ENCODE measurements at places on chromosomes 3 and 15.

DNA sequence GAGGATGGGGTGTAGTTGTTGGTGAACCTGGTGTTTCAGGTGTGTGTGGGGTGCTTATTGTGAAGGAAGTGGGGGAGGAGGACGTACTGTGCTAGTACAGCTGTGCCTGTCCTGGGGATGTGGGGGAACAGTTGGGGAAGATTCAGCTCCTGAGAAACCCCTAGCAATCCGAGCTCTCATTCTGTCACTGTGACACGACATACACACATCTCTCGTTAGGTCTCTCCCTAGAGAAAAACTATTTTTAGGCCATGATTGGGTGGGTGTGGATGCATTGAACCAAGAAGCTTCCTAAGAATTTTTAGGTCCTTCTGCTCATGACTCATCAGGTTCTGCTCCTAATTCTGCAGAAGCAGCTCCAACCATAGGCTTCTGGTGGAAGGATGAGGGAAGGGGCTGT is 54.3 kb downstream of the SLC30A4 start:
- no peaks in the 10 kb centered on the region for H3K4me1 ChIP-seq
- no peaks in the 10 kb centered on the region for H3K27me3 ChIP-seq
- H3K36me3 ChIP-seq = no peaks in the 10 kb centered on the region
- DNase-seq = no peak
- no peak overlapping the region for H3K27ac ChIP-seq

GRCh38 chr3:90055666-90056065 is 948.2 kb downstream of the EPHA3 start:
- H3K27ac ChIP-seq = no peak overlapping the region
- H3K27me3 ChIP-seq = no peaks in the 10 kb centered on the region
- DNase-seq = no peak
- no peaks in the 10 kb centered on the region for H3K4me1 ChIP-seq

GRCh38 chr3:117010318-117010717 is 300.7 kb downstream of the TUSC7 start:
- no peaks in the 10 kb centered on the region for H3K36me3 ChIP-seq
- H3K4me1 ChIP-seq = no peaks in the 10 kb centered on the region
- no peaks in the 10 kb centered on the region for H3K27me3 ChIP-seq
- no peak overlapping the region for H3K4me3 ChIP-seq
- DNase-seq = no peak

GRCh38 chr15:88476635-88477060 is 9.1 kb downstream of the MRPS11 start:
- no peak overlapping the region for H3K27ac ChIP-seq
- H3K4me1 ChIP-seq = no peaks in the 10 kb centered on the region
- peak; percentile 19 for DNase-seq
- H3K36me3 ChIP-seq = peaks cover 61% of the 10 kb centered on the region
- H3K27me3 ChIP-seq = no peaks in the 10 kb centered on the region

DNA sequence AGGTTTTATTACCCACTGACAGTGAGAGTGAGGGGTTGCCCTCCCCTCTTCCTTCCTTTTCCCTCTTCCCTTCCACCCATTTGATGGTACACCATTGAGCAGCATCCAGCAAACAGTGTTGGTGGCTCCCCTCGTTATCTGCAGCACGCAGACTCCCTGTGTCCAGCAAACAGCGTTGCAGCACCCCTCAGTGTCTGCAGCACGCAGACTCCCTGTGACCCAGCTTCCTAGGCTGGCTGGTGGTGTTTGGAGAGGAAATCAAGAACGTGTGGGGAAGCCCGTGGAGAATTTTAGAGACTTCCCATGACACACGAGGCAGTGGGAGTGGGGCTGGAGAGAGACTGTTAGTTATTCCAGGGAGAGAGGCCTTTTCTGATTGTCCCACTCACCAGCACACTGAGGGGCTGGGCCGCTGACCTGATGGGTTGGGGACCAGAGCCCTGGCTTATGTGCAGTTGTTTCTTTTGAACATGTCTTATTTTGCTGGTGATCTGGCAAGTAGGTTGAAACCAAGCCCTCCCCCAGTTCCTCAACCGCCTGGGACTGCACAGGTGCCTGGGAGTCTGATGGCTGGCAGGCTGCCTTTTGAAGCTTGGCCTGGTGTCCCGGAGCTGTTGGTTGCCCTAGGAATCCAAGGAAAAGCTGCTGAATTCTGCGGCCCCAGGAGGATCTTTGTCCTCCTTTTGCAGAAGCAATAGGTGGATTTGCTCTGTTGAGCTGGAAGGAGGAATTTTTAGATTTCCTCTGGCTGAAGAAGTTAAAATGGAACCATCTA is 19.0 kb downstream of the APBA2 start:
- no peaks in the 10 kb centered on the region for H3K4me1 ChIP-seq
- no peak overlapping the region for H3K27ac ChIP-seq
- no peaks in the 10 kb centered on the region for H3K36me3 ChIP-seq
- H3K4me3 ChIP-seq = no peak overlapping the region
- H3K27me3 ChIP-seq = no peaks in the 10 kb centered on the region

GRCh38 chr3:58350627-58351013 is 17.9 kb downstream of the PXK start:
- peak overlapping the region; percentile 37 for H3K4me3 ChIP-seq
- peaks cover 91% of the 10 kb centered on the region for H3K4me1 ChIP-seq
- peak overlapping the region; percentile 99 for H3K27ac ChIP-seq
- DNase-seq = no peak

DNA sequence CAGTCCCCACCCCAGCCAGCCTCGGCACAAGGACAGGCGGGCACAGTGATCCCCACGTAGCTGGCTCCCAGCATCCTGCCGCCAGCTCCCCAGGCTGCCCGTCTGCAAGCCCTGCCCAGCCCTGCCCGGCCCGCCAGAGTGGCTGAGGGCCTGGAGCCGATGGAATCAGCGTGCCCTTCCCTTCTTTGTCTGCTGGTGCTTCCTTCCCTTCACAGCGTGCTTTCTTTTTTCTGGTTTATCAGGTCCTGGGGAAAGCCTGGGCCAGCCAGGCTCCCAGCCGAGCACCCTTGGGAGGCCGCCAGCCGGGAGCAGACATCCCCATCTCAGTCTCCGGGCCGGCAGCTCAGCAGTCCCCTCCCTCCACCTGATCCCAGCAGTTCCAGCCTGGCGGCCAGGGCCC is 54.7 kb upstream of the SMAD6 start:
- H3K4me1 ChIP-seq = no peaks in the 10 kb centered on the region
- no peak for DNase-seq
- H3K4me3 ChIP-seq = no peak overlapping the region
- H3K36me3 ChIP-seq = no peaks in the 10 kb centered on the region

DNA sequence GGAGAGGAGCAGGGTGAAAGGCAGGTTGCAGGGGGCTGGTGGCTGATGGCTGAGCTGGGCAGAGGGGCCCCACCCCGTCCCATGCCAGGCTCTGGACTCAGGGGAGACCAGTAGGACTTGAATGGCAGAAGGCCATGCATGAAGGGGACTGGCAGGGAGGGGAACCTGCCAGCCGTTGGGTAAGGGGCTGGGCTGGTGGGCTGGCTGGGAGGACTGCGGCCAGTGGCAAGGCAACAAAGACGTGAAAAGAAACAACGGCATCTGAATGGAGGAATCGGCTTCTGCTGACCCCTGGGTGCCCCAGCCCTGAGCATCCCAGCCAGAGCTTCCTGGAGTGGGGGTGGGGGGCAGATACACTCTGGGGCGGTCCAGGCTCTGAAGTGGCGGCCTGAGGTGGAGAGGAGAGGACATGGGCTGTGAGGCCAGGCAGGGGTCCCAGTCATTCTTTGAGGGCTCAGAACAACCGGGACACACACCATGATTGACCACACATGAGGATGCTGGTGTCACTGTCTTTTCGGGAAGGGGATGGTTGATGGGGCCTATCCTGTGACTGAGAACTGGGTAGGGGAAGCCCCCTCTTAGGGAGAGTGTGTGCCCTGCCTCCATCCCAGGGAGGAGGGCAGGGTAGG is 11.7 kb downstream of the GLYCTK start:
- H3K36me3 ChIP-seq = no peaks in the 10 kb centered on the region
- no peak overlapping the region for H3K27ac ChIP-seq
- H3K27me3 ChIP-seq = no peaks in the 10 kb centered on the region
- no peak for DNase-seq

DNA sequence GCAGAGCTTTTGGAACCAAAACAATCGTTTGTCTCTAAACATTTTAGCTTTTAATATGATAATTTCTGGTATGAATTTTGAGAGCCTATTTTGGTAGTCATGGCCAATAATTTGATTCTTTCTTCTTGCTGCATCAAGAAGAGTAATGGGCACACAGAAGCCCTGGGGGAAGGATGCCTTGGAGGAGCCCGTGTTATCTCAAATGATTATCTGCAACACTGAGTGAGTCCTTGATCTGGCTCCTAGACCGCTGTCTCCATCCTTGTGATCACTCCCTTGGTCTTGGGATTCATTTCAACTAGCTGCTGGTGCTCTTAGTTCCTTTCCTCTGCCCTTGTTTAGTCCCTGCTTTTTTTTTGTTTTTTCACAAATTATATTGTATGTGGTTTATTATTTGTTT is 77.9 kb upstream of the CCNL1 start:
- H3K4me3 ChIP-seq = no peak overlapping the region
- no peak overlapping the region for H3K27ac ChIP-seq
- H3K36me3 ChIP-seq = no peaks in the 10 kb centered on the region
- no peaks in the 10 kb centered on the region for H3K4me1 ChIP-seq
- no peaks in the 10 kb centered on the region for H3K27me3 ChIP-seq

- no peak overlapping the region for H3K4me3 ChIP-seq
- no peaks in the 10 kb centered on the region for H3K36me3 ChIP-seq
- H3K27me3 ChIP-seq = no peaks in the 10 kb centered on the region
- H3K27ac ChIP-seq = no peak overlapping the region
- peaks cover 7% of the 10 kb centered on the region for H3K4me1 ChIP-seq
- no peak for DNase-seq
These were observed 33.8 kb upstream of the TFRC start for GRCh38 chr3:196115678-196116083.

DNA sequence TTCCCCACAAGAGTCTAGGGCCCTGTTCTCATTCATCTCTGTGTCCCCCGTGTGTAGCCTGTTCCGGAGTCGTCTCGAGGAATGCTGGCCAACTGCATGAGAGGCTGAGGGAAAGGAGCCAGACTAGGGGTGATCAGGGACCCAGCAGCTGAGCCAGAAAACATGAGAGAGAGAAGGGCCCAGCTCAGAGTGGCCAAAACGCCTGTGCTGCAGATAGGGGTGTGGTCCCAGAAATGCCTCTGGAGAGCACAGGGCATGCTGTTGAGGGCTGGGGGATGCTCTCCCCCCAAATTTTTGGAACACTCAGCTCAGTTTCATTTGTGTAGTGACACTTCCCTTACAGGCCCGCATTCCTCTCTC is 14.1 kb downstream of the CYP1A2 start:
- no peak overlapping the region for H3K4me3 ChIP-seq
- H3K36me3 ChIP-seq = no peaks in the 10 kb centered on the region
- no peak overlapping the region for H3K27ac ChIP-seq

DNA sequence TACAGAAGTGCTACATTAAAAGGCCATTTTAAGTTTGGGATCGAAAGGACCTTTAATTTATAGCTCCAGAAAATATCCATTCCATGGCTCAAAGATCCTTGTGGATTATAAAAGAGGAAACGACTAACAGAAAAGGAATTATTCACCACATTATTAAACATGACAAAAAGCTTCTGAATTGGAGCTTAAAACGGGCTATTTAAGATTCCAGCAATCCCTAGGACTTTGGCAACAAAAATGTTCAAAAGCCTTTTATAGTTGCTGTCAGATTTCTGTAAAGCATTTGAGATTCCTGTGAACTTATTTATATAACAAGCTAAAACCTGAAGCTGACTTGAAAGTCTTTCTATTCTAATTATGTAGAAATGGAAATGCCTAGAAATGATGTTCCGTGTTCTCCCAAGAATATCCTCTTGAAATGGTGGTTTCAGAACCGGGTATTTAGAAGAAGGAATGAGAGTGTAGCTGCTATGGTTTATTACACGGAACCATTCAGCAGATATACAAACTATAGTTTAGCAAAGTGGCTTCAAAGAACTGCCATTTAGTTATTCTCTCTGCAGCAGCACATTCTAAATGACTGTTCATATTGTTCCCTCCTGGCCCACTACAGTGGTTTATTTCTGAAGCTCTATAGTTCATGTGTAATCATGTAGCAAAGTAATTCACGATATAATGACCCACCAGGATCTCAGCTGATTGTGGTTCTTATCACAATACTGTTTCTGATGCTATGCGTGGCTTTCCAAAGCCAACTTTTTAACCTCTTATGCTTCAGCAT is 961.7 kb downstream of the FHIT start:
- H3K36me3 ChIP-seq = no peaks in the 10 kb centered on the region
- peaks cover 25% of the 10 kb centered on the region for H3K4me1 ChIP-seq
- H3K27me3 ChIP-seq = no peaks in the 10 kb centered on the region
- no peak overlapping the region for H3K4me3 ChIP-seq
- no peak for DNase-seq

GRCh38 chr15:92796161-92796611 is 103.9 kb upstream of the CHD2 start:
- H3K27ac ChIP-seq = no peak overlapping the region
- H3K4me3 ChIP-seq = no peak overlapping the region
- no peaks in the 10 kb centered on the region for H3K36me3 ChIP-seq
- peaks cover 3% of the 10 kb centered on the region for H3K4me1 ChIP-seq
- H3K27me3 ChIP-seq = no peaks in the 10 kb centered on the region
- no peak for DNase-seq

DNA sequence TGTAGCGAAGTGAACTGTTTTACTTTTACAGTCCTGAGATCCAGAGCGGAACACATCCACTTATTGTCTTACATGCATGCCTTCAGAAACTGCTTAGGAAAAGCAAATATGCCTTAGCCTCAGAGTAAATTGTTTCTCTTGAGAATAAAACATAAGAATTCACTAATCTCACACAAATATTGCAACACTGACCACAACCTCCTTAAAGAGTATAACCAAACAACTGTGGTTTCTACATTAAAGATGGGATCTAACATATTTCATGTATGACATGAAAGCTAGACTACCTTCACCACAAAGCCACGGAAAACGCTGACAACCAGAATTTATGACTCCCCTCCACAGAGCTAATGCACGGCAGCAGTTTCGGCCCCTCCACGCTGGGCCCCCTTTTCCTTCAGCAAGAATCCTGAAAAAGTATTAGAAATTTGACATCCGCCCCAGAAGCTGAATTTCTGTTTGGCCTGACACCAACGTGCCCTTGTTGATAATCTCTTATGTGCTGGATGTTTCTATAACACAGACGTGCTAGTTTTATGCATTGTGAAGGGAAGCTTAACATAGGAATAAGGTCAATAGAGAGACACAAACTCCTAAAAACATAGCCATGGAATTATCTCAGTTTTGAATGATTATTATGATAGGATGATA is 84.6 kb downstream of the GREM1 start:
- H3K27me3 ChIP-seq = no peaks in the 10 kb centered on the region
- no peaks in the 10 kb centered on the region for H3K36me3 ChIP-seq
- no peaks in the 10 kb centered on the region for H3K4me1 ChIP-seq
- no peak overlapping the region for H3K4me3 ChIP-seq

DNA sequence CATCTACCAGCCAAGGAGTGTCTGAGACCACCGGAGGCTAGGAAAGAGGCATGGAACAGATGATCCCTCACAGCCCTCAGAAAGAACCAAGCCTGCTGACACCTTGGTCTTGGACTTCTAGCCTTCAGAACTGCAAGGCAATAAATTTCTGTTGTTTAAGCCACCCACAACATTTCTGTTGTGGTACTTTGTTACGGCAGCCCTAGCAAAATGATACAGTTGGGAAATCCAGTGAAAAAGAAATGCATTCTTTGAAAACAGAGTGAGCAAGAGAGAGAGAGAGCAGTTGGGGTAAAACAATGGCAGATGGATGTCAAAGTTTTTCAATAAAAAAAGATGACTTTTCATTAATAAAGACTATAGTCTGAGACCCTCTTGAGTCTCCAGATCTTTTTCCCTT is 219.4 kb downstream of the NFKBIZ start:
- H3K27ac ChIP-seq = no peak overlapping the region
- H3K4me1 ChIP-seq = no peaks in the 10 kb centered on the region
- no peak for DNase-seq
- no peaks in the 10 kb centered on the region for H3K27me3 ChIP-seq
- H3K4me3 ChIP-seq = no peak overlapping the region
- no peaks in the 10 kb centered on the region for H3K36me3 ChIP-seq
